ENCODE measurements at places on chromosomes 1 and 21. TPM values are rescaled to one million over a fixed set of nuclear protein-coding genes. Genes with fewer than 3 reads are reported as not detected.

Gene SERINC2
- total RNA-seq: not detected

Gene RASAL2
- not detected for total RNA-seq

Gene METTL18
- 21.2 TPM for total RNA-seq

Gene ARHGEF11
- total RNA-seq: 35.3 TPM

Gene NGF
- not detected for total RNA-seq

Gene S100A3
- total RNA-seq: not detected

Gene PIGM
- 9.7 TPM for total RNA-seq

Gene OR2L2
- 0.30 TPM for total RNA-seq

Gene MMP23B
- total RNA-seq: 6.1 TPM

Gene SETDB1
- 82.6 TPM for total RNA-seq

Gene MCOLN2
- 3.6 TPM for total RNA-seq

Gene SLAMF8
- 0.36 TPM for total RNA-seq

Gene UBR4
- 147 TPM for total RNA-seq

Gene TNFSF4
- total RNA-seq: 1.6 TPM

Gene PLEKHN1
- total RNA-seq: 0.93 TPM

Gene TAF1A
- 13.4 TPM for total RNA-seq

Gene DSTYK
- 15.9 TPM for total RNA-seq

Gene PRKAB2
- 20.2 TPM for total RNA-seq

Gene KCND3
- not detected for total RNA-seq

Gene BROX
- 53.3 TPM for total RNA-seq

Gene C1QB
- total RNA-seq: not detected

Gene INSRR
- not detected for total RNA-seq

Gene SLC25A34
- total RNA-seq: 3.5 TPM

Gene ANKRD34A
- total RNA-seq: 0.96 TPM

Gene ZNF672
- total RNA-seq: 35.8 TPM

Gene PFKFB2
- 6.5 TPM for total RNA-seq

Gene NPL
- total RNA-seq: 7.7 TPM

Gene CD160
- total RNA-seq: not detected

Gene FYB2
- total RNA-seq: not detected

Gene RIPPLY3
- total RNA-seq: not detected

Gene CLCA4
- 0.11 TPM for total RNA-seq

Gene LINGO4
- total RNA-seq: not detected

All from naive thymus-derived CD8-positive, alpha-beta T cell (primary cell).